ENCODE measurements at places on chromosomes 16 and 17.

DNA sequence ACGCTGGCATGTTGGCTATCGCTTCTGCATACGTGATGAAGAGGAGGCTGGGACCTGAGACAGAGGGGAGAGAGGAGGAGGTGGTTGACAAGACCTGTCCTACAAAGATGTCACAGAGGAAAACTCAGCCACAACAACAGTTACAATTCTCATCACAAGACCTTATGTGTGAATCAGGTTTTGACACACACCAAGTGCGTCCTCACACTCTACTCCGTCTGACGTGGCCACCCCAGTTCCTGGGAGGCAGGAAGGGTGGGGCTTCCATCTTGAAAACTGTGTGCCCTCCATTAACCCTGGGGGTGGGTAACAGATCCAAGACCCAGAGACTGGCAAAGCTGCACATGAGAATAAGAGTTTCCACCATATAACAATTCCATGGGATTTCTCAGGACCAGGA, 24.1 kb downstream of the SLC6A4 start:
- DNase-seq = no peak

DNA sequence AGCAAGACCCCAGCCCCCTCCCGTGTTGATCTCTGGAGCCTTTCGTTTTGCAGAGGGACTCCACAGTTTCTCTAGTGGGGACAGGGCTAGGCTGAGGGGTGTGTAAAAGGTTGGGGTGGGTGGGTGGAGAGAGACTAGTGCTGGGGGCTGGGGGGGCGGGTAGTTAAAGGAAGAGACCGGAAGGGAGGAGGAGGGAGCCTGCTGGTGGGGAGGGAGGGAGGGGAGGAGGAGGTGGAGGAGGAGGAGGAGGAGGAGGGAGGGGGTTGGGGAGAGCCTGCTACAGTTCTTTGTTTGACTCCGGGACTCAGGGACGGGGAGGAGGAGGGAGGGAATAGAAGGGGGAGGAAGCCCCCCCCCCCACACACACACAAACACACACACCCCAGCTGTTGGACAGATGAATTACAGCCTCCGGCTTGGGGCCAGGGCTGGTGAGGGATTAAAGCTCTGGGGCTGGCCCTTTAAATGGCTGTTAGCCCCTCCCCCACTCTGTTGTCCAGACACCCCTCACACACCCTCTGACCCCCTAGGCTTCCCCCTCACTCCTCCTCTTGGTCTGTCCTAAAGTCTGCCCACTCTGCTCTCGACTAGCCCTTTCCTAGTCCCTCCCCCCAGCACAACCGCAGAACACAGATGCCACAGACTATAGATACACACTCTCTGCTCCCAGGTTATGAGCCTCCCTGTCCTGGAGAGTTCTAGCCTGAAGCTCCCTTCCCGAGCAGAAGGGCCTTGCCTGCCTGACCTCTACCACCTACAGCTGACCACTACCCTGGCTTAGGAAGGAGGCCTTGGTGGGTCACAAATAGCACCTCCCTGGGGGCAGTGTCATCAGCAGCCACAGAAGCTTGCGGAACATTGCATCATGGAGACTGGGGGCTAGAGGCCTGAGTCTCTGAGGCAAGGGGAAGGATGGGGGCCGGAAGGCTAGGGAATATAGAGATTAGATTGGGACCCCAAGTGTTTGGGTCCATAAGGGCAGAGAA, 4.4 kb downstream of the KDM6B start:
- DNase-seq = peak; percentile 51

DNA sequence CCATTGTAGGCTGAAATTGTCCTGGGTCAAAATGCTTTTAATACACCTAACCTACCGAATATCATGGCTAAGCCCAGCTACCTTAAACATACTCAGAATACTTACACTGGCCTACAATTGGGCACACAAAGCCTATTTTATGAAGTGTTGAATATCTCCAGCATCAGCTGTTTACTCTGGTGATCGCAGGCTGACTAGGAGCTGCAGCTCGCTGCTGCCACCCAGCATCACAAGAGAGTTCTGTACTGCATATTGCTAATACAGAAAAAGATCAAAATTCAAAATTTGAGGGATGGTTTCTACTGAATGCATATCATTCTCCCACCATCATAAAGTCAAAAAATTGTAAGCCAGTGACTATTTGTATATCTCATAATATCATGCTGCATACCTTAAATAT, 55.3 kb downstream of the ULK2 start:
- peak; percentile 1 for DNase-seq

DNA sequence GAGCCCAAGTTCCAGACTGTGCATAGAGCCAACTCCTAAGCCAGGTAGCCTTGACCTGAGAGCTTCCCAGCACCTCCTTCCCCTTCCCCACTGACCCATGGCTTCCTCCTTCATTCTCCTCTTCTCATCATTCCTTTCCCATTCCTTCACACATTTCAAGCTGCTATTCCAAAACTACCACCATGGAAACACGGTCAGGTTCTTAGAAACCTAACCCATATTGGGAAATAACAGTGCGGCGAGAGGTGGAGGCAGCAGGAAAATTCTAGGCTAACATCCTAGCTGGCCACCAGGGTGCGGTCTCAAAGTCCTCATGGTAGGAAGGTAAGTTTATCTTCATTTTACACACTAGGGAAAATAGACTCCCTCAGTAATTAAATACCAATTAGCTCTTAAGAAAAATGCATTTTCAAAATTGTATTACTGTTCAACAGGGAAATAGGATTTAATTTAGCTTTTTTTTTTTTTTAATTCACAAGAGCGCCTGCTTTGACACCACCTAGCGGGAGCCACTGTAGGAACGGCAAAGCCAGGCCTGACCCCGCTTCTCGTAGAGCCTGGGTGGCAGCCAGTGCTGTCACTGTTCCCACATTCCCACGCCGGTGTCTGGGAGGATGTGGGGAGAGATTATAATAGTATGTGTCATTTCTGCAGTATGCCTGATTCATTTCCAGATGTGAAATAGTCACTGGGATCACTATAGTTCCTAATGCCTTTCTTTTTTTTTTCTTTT, 14.0 kb upstream of the SPHK1 start:
- DNase-seq = peak; percentile 96

GRCh38 chr17:927611-928461, 51.7 kb downstream of the NXN start:
- DNase-seq = peak; percentile 92

GRCh38 chr17:46940692-46941404, 17.9 kb downstream of the GOSR2 start:
- peak; percentile 65 for DNase-seq

GRCh38 chr16:83994087-83994486, 26.0 kb downstream of the NECAB2 start:
- peak; percentile 73 for DNase-seq

GRCh38 chr16:83046664-83047063, 419.9 kb downstream of the CDH13 start:
- peak; percentile 45 for DNase-seq

- no peak for DNase-seq
Measured at GRCh38 chr17:73980517-73980916, 223.0 kb upstream of the RPL38 start.

- DNase-seq = no peak
Measured at GRCh38 chr17:31859487-31860008, 504 bp upstream of the COPRS start.

GRCh38 chr17:28470266-28470913, 3.1 kb upstream of the SLC13A2 start:
- no peak for DNase-seq

DNA sequence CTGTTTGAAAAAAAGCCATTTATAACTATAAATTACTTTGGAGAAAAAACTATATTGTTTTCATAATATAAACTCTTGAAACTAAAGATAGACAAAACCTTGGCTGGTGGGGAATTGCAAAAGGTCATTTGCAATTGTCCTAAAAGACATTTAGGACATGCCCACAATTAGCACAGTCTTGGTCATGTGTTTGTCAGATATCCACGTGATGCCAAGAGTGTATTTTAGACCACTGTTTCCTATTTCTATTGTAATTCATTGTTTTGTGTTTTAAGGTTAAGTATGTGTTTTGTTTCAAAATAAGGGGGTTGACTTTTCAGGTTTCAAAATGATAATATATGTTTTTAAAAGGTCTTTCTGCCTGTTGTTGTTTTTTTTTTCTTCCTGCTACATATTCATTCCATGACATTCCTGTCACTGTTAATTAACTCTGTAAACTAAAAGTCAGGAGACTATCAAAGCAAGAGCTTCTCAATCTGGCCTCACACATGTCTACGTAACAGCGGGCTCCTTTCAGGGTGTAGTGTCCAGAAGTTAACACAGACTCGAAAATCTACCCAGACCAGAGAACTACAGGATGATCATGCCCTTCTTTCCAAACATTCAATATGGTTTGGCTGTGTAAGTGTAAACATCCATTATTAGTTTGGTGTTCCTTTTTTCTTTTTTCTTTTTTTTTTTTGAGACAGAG, 58.7 kb downstream of the COG7 start:
- DNase-seq = no peak

DNA sequence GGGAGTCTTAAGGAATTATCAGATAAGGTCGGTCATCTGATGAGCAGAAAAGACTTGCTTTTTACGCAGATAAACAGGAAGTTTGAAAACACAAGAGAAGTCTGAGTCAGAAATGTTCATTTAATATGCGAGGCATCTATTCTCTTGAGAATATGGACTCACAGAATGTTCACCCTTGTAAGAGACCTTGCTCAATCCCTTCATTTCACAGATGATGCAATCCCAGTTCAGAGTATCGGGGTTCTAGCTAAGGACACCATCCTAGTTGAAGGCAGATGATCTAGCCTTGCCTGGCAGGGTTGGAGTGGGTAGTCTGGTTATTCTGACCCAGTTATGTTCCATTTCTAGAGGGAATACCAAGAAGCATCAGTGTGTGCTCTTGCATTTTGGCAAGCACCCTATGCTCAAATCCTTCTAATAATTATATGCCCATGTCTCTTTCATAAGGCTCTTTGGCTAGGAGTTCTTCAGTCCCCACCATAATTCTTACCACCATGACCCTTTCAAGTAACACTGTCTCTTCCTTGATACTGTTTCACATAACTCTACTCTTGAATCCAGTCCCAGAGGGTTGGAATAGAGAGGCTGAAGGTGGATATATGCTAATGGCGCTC, 42.5 kb downstream of the YPEL2 start:
- DNase-seq = peak; percentile 11

DNA sequence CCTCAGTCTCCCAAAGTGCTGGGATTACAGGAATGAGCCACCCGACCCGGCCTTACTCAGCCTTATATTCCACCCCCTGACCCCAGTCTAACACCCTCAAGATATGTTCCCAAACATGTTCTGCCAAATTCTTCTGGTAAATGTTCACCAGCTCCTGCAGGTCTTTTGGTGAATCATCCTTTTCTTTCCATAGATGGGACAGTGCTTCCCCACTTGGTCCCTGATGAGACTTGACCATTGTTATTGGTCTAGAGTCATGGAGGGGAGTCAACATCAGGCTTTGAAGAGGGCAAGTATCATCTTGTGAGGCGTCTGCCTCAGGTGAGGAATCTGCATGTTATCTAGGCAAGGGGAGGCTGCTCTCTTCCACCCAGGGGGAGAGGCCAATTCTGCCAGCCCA, 10.4 kb upstream of the RUNDC3A start:
- DNase-seq = no peak

GRCh38 chr17:74954665-74955421, 17.7 kb downstream of the HID1 start:
- DNase-seq = no peak

GRCh38 chr17:55416000-55416399, 5.6 kb downstream of the MMD start:
- DNase-seq = peak; percentile 19

DNA sequence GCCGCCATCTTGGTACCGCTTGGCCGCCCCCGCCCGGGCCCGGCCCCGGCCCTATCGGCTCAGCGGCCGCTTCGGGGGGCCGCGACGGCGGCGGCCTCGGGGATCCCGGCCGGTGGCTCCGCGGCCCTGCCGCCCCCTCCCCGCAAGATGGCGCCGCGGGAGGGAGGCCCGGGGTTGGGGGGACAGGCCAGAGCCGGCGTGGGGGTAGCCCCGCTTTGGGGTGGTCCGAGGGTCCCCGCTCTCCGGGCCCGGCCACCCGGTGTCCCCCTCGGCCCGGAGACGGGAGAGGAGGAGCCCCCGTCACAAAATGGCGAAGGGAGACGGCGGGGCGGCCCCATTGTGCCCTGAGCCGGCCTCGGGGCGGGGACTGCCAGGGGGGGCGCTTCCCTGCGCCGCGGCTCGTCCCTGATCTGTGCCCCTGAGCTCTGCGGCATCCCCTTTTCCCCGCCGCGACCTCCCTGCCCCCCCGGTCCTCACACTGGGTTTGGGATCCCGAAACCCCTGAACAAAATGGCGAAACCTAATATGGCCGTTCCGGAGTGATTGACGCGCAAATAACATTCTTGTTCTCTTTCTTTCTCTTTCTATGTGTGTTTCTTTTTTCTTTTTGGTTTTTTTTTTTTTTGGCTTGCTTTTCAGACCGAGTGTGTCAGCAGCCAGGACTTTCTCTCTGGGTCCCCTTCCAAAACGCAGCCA, 986 bp downstream of the HAPSTR1 start:
- DNase-seq = peak; percentile 33

- DNase-seq = no peak
Measured at GRCh38 chr16:50269769-50270509, 3.6 kb downstream of the ADCY7 start.

DNA sequence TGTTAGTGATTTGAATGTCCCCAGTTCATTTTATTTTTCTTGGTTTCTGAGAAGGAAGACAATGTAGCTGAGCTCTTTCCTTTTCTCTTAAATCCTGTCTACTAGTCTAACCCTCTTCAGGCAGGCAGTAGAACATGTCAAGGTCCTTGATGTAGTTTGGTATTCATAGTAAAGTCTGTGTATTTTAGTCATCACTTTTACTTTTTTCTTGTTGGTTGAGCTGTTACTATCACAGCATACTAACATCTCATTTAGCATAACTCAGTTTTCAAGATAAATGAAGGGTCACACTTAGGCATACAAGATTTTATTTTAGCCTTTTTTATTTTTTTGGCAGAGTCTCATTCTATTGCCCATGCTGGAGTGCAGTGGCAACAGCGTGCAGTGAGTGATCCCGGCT, 70.5 kb downstream of the KPNA2 start:
- DNase-seq = no peak

DNA sequence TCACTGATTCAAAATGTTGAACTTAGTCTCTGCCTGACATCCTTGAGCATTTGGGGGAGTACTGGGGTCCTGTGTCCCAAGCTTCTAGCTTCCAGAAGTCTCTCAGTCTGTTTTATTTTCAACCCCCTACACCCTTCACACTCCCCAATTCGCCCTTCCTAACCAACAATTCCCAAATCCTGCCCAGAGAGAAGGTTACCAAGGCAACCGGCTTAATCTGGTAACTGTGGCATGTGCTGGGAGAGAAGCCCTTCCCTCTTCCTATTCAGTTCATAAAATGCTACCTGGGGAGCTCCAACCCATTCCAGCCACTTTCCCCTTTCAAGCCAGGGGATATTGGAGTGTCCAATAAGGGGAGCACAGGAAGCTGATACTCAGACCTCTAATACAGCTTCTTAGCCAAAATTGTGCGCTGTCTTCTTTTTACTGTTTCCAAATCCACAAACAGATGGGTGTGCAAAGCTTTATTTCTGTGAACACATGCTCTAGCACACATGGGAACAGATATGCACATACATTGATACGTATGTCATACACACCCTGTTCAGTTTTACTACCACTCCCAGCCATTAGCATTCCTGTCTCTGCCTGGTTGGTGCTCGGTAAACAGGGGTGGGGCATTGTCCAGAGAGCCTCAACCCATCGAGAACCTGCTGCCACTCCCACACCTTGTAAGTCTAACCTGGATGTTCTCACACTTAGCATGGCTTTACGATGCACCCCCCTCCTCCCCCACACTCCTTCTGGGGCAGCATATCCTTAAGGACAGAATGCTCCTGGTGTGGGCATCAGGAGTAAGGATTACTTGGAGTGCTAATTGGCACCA, 1.1 kb upstream of the RAPGEFL1 start:
- no peak for DNase-seq
